ENCODE measurements at places on chromosomes 7 and 10.

DNA sequence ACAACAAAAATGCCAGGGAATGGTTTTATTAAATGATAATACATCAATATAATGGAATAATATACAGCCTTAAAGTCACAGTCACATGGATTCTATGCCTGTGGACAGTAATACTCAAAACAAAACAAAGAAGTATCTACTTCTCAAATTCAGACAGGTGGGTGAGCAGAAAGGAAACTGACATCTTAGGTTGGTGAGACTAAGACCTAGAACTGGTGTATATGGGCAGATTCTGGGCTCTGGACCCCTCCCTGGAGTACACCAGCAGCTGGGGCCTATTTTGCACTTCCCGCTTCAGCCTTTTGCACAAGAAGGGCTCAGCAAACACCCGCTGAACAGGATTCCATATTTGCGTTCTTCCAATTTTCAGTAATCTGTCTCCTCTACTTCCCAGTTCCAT lies 5.4 kb upstream of the FIS1 start:
- no peak for DNase-seq

GRCh38 chr10:16437540-16437894 lies 707 bp downstream of the PTER start:
- DNase-seq: no peak

- DNase-seq: no peak
These were observed 287.8 kb downstream of the GALNT17 start for GRCh38 chr7:71419546-71420337.

DNA sequence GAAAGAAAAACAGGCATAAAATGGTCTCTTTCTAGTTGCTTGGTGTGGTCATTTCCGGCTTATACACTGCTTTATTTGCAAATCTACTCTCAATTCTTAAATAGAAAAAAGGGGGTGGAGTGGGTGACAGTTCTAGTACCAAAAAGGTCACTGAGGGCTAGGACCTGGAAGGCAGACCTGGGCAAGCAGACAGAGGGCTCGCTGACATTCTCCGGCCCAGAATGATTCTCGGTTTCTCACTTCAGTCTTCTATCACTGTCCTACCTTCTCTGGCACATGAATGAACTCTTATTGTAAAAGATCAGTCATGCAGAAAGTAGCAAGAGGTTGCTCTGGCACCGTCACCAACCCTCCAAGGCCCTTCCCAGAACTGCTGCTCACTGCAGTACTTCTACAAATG lies 54.0 kb downstream of the MALSU1 start:
- no peak for DNase-seq

- DNase-seq: no peak
These were observed 414.0 kb upstream of the MKI67 start for GRCh38 chr10:128540128-128540762.

DNA sequence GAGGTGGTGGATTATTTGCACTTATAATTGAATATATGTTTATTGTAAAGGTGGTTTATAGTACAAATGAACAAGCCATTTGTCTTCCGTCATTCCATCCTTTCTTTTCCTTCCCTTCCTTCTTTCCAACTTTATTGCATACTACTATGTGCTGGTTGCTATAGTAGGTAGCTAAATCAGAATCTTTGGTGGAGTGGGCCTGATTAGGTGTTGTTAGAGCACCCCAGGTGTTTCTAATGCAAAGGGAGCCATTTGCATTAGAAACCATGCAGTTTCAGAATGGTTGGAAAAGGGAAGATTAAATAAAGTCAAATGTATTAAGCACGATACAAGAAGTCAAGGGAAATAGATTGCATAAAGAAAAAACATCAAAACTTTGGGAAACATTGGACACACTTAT lies 88.8 kb upstream of the TRIL start:
- no peak for DNase-seq

DNA sequence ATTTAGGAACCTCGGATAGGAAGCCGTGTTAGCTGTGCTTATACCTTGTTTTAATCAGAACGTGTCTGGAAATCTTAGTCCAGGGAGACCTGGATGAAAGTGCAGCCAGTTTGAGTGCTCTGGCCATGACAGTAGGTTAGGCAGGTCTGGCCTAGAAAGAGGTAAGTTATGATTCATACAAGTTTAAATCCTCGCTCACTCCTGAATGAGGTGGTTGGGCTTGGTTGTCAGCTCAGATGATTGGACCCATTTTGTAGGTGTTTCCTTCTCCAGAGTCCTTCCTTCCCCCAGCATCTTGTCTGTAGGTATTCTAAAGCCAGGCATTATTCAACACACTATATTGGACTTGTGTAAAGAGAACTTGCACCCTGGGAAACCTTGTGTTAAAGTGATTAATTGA lies 561.9 kb upstream of the GALNT17 start:
- DNase-seq: no peak

DNA sequence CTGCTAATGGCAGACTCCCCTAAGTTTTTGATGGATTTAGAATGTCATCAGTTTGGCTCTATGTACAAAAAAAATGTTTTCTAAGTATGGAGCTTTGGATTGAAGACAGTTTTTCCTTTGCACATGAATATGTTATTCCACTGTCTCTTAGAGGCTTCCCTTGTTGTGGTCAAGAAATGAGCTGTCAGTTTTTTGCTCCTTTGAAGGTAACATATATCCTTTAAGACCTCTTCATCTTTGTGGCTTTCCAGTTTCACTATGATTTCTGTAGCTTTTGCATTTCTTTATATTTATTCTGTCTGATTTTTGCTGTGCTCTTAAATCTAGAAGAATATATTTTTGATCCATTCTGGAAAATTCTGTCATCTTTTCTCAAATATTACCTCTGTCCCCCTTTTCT lies 15.8 kb upstream of the ODAD2 start:
- no peak for DNase-seq

DNA sequence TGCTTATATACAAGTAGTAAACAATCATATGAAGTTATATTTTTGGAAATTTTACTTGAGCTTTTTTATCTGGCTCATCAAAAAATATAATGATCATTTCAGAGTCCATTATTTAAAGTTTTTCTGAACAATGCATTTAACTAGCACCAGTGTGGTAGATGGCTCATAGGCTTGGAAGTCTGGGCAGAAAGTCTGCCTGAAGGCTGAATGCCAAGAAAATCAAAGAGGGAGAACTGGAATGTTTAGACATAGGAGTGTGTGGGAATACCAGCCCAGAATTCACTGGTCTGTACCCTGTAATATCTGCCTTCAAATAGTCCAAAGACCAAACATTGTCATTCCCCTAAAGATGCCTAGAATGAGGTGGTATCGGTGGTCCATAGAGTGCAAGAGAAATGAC lies 40.3 kb upstream of the ANK3 start:
- DNase-seq: peak; percentile 62

DNA sequence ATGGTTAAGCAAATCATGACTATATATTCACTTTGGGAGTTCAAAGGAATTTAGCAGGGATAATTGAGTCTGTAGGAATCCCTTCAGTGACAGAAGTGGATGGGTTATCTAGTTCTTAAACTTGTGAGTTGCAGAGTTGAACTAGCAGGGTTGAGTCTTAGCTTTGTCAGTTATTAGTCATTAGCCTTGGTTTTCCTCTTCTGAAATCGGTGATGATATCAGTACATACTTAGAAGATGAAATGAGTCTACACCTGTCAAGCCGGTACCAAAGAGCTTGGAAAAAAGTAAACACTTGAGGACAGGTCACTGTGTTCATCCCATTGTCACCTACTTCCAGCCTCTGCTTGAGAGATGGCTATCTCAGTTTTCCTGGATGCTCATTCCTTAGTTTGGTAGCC lies 73.5 kb downstream of the BUB3 start:
- no peak for DNase-seq

DNA sequence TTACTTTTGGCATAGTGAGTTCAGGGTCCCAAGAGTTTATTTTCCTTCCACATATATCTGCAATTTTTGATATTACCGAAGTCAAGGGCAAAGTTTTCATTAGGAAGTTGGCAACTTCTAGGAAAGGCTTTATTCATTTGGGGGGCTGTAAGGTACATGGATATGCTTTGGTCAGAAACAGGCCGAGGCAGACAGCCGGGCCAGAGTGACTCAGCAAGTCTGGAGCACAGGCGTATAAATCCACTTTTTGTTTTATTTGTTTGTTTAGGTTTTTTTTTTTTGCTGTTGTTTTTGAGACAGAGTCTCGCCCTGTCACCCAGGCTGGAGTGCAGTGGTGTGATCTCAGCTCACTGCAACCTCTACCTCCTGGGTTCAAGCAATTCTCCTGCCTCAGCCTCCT lies 3.7 kb downstream of the ZNF680 start:
- no peak for DNase-seq

DNA sequence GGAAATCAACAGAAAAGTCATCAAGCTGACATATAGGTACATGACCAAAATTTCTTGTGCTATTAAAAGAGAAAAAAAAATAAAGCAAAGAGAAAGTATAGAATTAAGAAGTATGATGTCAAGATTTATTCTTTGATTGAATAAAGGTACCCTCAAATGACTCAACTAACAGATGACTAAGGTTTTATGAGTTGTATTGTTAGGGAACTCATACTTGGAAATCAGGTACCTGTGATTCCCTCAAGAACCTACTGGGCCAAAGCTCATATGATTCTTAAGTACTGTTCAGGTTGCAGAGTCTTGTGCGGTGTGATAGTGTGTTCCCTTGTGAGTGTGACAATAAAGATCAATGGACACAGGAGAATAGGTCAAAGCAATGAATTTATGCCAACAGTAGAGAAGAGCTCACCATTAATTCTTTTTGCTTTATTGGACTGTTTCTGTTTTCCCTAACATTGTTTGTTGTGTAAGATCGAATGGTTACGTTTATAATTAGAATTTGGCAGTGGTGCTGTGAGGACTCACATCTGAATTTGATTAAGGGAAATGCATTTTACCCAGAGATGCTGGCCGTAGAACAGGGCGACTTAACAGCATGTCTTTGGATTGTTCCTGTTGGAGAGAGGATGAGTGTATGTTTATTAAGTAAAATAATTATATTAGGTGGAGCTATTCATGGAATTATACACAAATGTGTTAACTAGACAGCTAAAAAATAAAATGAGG lies 293.2 kb upstream of the SEMA3D start:
- peak; percentile 73 for DNase-seq

GRCh38 chr7:114932991-114933390 lies 11.1 kb downstream of the MDFIC start:
- no peak for DNase-seq

GRCh38 chr7:36625247-36625646 lies 99.0 kb downstream of the AOAH start:
- no peak for DNase-seq

DNA sequence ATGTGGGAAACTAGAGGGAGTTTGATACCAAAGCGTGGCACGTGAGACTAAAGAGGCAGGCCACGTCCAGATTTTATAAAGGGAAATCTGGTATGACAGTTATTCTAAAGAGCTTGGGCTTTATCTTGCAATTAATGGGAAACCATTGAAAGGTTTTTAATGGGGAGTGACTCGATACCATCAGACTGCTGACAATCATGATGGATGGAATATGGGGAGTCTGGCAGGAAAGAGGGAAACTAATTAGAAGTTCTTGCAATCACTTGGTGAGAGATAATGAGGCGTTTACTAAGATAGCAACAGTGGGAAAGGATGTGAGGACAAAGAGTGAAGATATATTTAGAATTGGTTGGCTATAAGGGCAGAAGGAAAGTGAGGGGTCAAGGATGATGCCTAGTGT lies 94.0 kb downstream of the MBL2 start:
- no peak for DNase-seq

DNA sequence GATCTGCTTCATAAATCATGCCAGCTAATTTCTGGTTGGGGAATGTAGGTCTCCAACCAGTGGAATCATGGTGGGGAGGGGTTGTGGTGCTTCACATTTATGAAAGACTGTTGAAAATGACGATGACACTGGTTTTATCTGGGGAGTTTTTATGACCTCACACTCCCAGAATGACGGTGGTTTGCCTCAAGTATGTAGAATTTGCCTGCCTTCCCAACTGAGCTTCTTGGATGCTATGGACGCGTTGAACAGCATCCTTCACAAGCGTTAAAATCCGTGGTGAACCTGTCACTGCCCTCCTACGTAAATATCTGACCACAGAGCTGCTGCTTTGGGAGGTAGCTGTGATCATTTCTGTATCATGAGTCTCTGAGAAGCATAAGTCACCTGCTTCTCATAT lies 3.3 kb downstream of the INSYN2A start:
- peak; percentile 19 for DNase-seq

GRCh38 chr10:31143331-31143935 lies 111.8 kb upstream of the ZNF438 start:
- DNase-seq: no peak

DNA sequence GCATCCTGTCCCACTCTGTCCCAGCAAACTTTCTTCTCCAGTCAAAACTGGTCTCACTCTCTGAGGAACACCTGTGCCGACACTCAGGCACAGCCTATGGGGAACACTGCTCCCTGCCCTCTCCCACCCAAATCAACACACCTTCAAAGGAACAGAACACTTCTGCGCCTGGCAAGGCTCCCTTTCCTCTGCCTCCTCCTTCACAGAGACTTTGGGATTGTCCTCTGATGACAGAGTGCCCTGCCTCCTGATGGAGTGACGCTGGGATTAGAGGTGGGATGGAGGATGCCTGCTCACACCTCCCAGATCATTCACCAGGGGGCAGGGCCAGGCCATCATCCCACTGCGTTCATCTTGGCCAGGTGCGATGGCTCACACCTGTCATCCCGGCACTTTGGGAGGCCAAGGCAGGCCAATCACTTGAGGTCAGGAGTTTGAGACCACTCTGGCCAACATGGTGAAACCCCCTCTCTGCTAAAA lies 26.5 kb downstream of the KLF6 start:
- no peak for DNase-seq

- no peak for DNase-seq
These were observed 38.3 kb downstream of the EPHB4 start for GRCh38 chr7:100789055-100789454.

DNA sequence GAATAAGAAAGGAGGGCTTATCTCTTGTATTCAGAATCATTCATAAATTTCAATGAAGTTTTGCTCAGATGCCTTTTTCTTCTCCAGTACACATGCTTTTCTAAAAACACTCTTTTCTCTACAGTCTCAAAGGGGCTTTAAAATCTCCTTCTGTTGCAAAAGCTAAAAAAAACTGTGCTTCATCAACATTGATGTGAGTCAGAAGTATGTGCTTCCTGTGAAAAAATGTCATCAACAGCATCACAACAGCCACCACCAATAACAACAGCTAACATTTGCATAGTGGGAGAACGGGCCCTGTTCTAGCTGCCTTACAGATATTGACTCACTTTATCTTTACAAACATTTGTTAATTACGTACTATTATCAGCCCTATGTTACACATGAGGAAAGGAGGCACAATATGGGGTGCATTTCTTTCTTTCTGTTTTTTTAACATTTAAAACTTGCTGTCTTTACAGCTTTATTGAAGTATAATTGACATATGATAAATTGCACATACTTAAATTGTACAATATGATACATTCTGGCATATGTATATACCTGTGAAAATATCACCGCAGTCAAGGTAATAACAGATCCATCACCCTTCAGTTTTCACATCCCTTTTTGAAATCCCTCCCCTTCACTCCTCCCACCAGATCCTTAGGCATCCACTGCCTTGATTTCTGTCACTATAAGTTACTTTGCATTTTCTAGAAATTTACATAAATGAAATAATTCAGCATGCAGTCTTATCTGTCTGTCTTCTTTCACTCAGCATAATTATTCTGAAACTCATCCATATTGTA lies 1605.4 kb upstream of the LRRTM3 start:
- DNase-seq: no peak

Measured in fibroblast of skin of left biceps (primary cell).